Occipital lobe (tissue), 3 donors: ENCODE measurements at places on chromosomes 11 and 22. TPM values are rescaled to one million over a fixed set of nuclear protein-coding genes. Genes with fewer than 3 reads are reported as not detected.

DNA sequence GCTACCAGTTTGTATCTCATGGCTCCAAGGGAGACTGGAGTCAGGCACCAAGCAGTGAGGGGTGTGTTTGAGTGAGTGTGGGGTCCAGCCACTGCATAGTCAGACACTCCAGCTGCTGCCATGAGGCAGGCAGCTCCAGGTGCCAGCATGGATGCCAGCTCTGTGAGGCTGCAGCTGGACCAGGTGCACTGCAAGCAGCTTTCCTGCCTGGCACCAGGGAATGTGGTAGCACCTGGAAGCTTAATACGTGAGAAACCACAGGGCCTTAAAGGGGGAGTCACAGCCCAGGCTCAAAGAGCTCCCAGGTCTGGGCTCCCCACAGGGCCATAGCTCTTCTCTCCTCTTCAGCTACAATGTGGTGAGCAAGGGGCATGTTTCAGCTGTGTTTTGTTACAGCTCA is 817.8 kb upstream of the LUZP2 start:
- no peak for DNase-seq

GRCh38 chr11:93984196-93984567 is 37.0 kb upstream of the HEPHL1 start:
- no peak for DNase-seq

GRCh38 chr22:28241656-28242290 is 322.7 kb upstream of the PITPNB start:
- no peak for DNase-seq

DNA sequence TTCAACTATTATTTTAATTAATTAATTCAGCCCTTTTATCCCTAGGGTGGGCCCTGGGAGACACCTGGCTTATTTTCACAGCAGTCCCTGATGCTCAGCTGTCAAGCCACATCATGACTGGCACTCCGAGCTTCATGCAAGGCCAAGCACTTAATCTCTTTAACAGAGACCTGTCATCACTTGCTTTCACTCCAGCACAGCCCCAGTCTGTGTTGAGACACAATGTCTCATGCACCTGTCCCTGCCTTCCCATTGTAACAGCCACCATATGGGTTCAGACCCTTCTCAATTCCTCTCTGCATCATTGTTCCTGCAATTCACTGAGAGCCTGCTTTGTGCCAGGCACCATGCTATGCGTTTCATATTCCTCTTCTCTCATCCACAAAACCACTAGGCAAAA is 222.2 kb upstream of the TENM4 start:
- no peak for DNase-seq

DNA sequence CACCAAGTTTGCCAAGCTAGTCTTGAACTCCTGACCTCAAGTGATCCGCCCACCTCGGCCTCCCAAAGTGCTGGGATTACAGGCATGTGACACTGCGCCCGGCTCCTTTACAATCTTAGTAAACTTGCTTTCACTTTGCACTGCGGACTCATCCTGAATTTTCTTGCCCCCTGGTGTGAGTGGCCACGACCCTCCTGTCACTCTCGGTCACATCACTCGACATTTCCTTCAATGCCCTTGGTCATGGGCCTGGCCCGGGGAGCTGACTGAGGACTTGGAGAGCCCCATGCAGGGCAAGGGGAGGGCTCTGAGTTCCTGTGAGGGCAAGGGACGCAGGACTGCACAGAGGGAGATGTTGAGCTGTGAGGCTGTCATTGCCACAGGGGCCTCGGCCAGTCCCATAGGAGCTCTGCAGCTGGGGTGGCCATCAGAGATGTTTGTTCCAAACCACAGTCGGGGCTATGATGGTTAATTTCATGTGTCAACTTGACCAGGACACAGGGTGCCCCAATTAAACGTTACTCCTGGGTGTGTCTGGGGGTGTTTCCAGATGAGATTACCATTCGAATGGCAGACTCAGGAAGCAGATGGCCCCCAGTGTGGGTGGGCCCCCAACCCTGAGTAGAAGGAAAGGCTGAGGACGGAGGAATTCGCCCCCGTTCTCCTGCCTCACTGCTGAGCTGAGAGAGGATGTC is 21.2 kb downstream of the A4GALT start:
- DNase-seq, result no peak

DNA sequence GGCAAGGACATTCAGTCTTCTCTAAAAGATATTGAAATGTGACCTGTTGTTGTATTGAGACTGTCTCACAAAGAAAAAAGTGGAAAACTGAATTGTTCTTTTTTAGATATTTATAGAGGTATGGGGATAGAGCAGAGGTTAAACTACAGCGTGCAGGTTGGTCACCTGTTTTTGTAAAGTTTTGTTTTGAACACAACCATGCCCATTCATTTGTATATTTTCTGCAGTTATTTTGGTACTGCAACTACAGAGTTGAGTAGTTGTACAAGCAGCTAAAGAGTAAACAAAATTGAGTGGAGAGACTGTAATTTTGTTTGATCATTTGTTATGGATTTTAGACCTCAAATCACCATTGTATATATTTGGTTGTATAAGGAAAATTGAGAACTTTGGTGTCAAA is 11.3 kb downstream of the EED start:
- DNase-seq, result no peak

DNA sequence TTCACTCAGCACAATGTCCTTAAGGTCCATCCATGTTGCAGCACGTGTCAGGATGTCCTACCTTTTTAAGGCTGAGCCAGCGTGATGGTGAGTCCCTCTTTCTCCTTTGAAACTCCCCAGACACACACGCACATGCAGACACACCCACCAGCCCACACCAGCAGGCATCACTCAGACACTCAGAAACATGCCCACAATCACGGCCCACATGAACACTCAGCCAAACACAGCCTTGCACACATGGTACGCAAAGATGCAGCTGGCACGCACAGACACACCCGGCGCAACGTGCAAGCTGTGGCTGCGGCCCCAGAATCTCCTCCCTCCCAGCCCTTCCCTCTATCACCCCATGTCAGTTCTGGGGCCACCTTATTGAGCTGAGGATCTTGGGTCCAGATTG is 8.0 kb downstream of the FADS3 start:
- peak; percentile 16 for DNase-seq

DNA sequence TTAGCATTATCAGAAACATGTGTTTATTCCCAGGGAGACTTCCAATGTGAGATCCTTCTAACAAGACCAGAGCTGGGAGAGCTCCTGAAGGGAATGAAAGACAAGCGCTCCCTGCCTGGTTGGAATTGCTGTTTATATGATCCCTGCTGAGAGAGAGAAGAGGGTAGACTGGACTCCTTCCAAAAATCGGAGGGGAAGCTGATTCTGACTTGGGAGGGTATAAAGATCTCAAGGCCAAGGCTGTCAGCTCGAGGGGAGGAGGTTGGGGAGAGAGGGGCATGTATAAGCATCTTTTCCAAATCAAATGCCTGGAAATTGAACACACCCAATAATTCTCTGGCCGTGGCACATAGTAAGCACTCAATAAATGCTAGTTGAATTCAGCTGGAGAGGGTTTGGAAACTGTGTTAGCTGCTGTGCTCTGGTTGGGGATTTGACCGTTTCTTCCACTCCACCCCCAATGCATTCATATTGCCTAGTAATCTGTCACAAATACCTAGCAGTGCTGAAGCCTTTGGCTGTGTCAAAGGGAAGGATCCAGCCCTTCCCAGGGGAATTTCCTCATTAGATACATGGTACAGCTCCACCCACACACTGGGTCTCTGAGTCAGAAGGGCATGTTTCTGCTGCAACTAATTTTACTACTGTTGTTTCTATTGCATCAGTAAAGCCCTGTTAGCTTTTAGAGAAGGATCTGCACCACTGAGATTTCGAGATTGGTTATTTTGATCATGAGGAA is 61.5 kb downstream of the CACNG2 start:
- no peak for DNase-seq

GRCh38 chr22:23070418-23071229 is at the start of gene GNAZ:
TSS of gene GNAZ (plus strand) at chr22:23070519. CDS start at chr22:23095696, 25,177 bp downstream.
- no peak for DNase-seq

DNA sequence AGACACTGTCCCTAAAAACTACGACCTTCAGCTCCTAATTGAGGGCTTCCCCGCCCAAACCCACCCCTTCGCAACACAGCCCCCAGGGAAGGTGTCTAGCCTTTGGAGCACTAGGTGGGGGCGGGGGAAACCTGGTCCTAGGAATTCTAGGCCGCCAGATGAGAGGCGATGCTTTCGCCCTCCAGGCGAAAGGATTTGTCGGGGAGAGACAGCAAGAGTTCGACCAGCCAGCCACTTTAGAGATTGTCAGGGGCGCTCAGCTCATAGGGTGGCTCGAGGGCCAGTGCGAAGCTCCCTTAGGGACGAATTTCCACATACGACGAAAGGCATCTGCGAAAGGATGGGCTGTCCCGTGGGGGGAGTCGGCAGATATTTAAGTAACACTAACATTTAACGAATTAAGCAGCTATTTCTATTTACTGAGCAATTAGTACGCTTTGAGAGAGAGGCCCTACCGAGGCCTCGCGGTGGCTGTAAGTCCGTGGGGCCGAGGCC is 5.3 kb downstream of the CD248 start:
- no peak for DNase-seq

GRCh38 chr11:111355956-111356659 is 23.0 kb downstream of the POU2AF1 start:
- no peak for DNase-seq

GRCh38 chr11:31237819-31238760 is 131.4 kb downstream of the DCDC1 start:
- no peak for DNase-seq

- no peak for DNase-seq
Measured at GRCh38 chr11:104338186-104338585, 174.2 kb upstream of the PDGFD start.

GRCh38 chr11:120499088-120499487 is 12.5 kb upstream of the GRIK4 start:
- DNase-seq, result no peak

GRCh38 chr11:97990162-97990920 is 1030.4 kb upstream of the CNTN5 start:
- no peak for DNase-seq

- no peak for DNase-seq
Measured at GRCh38 chr11:12160680-12161079, 50.3 kb downstream of the MICAL2 start.

GRCh38 chr11:42170601-42171000 is 711.1 kb upstream of the LRRC4C start:
- no peak for DNase-seq

- DNase-seq, result no peak
Measured at GRCh38 chr11:19767627-19768151, 55.1 kb downstream of the NAV2 start.

- no peak for DNase-seq
Measured at GRCh38 chr11:83480811-83481210, 194.6 kb upstream of the CCDC90B start.

- no peak for DNase-seq
Measured at GRCh38 chr11:81673001-81673400, 1060.7 kb downstream of the FAM181B start.

- DNase-seq, result no peak
Measured at GRCh38 chr22:46275455-46276122, 7.8 kb downstream of the TTC38 start.

DNA sequence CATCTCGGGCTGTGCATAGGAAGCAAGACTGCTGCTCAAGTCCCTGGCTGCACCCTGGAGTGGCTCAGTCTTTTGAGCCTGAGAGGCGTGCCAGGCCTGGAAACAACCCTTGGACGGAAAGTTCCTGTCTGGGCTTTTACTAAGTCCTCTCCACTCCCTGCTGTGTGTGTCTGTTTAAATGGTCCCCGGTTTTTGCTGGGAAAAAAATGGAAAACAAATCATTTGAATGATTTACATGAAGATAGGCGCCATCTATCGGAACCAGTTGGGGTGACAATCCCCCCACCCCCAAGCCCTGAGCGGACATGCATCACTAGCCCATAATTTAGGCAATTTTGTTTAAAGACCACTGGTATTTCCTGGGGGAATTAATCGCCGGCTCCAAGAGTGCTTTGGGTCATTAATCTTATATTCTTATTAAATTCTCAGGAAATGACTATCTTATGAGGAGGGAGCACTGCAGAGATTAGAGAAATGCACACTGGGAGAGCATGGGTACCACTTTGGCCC is 2.7 kb upstream of the GAB2 start:
- peak; percentile 45 for DNase-seq

DNA sequence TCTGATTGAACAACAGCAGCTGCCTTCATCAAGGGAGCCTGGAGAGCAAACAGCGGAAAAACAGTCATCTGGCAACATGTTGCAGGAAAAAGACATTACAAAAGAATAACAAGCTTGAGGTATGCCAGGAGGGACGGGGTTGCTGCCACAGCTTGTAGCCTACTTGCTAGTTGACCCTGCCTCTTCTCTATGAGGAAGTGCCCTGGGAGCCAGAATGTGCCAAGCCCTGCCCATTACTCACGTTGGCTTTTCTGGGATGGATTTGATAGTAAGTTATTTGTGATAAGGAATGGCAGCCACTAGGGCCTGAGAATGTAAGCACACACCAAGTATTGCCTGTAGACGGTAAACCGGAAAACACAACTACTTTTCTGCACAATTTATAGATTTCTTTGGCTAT is 113.5 kb upstream of the KIRREL3 start:
- no peak for DNase-seq

Gene CYP2D6
- total RNA-seq, result 1.7 TPM

Gene IFITM5
- total RNA-seq, result not detected

Gene SMTNL1
- not detected for total RNA-seq

Gene NOX4
- total RNA-seq, result 8.4 TPM

Gene POU2AF3
- 0.47 TPM for total RNA-seq
